NCI-H2081 (cell line): ENCODE measurements at places on chromosomes 3 and 15.

GRCh38 chr15:87707071-87707470 lies 549.5 kb downstream of the NTRK3 start:
- DNase-seq: no peak

GRCh38 chr3:88984832-88985231 lies 122.6 kb upstream of the EPHA3 start:
- DNase-seq: no peak

DNA sequence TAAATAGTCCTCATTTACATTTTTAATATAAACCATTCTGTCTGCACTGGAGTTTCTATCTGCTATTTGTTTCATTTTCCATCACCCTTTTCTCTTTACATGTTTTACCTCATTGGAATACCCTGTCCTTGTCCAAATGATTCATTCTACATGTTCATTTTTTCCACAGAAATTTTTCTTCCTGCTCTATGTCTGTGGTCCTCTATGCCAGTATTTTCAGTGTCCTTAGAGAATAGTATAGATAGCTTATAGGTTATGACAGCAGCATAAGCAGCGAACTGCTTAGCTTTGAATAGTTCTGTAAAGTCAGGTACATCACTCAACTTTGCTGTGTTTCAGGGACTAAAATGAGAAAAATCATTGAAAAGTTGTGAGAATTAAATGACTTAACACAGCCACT lies 742.3 kb upstream of the CBLB start:
- no peak for DNase-seq

DNA sequence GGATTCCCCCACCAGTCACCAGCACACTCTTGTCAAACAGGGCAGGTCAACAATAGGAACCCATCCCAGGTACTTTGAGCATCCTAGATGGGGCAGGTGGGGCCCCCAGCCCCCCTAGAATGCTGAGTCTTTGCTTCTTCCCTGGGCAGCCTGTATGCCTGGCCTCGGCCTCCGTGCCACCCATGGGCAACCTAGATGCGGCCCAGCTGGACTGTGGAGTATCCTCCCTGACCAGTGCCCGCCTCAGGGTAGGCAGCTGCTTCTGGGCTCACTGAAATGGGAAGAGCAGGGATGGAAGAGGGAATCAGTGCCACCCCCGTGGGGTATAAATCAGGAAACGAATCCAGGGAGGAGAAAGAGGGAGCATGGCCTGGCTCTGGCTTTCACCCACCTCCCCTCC lies 10.9 kb downstream of the DNAH1 start:
- no peak for DNase-seq

DNA sequence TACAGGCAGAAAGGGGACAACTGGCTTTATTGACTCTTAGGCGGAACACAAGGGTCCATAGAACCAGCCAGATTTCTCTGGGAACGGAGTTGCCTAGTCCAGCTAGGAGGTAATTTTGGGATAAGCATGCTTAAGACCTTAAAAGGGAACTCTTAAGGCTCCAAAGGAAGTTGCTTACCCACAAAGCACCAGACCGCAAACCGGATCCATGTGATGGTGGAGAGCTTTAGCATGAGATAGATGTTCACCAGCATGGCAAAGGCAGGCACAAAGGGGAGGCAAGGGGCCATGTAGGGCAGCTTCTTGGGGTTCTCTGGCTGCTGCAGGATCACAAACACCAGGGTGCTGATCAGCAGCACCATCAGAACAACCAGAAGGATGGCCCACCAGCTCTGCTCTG lies 61.4 kb downstream of the CLDN11 start:
- no peak for DNase-seq

DNA sequence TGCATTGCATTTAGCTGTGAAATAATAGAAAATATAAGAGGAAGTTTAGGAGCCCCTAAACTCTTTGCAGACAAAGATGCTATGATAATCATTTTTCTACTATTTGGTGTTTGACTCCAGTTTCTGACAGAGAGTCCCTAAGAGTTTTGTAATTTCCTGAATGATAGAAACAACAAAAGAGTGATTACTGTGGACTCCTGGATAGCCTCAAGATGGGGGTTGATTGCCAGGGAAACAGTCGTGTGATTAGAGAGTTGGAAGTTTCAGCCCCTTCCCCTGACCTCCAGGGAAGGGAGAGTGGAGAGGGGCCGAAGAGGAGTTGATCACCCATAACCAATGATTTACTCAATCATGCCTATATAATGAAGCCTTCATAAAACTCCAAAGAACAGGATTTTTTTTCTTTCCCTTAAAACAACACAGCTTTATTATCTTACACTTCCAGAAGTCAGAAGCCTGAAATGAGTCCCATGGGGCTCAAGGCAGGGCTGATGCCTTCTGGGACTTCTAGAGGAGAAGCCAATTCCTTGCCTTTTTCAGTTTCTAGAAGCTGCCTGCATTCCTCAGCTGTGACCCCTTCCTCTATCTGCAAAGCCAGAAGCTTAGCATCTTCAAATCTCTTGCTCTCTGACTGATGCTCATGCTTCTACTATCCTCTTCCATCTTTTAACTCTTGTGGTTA lies 292.3 kb upstream of the ZPLD1 start:
- DNase-seq: no peak

DNA sequence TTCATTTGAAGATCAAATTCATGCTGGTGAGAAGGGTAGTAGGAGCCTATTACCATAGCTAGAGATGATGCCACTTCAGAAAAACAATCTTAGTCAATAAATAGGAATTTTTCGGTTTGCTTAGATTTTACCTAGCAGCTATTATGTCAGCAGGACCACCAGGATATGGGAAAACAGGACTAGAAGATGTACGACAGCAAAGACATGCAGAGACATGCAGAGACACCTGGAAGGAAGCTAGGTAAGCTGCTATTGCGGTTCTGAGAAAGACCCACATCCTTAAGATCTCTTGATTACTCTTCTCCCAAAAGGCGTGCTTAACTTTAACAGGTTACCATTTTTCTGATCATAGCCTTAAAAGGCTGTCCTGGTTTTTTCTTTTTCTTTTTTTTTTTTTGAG lies 64.8 kb upstream of the THSD4 start:
- DNase-seq: no peak

DNA sequence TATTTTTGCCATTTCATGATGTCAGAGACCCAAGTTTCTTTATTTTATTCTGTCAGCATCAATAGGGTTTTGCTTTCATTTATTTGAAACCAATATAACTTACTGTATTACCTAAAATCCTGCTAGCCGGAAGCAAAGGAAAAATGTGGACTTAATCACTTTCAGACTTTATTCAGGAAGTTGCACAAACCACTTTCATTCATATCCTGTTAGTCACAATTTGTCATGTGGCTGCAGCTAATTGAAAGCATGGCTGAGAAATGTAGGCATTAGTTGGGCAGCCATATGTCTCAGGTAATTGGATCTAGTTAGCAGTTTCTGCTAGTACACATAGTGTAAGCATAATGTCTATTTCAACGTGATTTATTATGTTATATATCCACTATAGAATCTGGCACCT lies 462.3 kb upstream of the SGO1 start:
- DNase-seq: peak; percentile 2

GRCh38 chr3:105959851-105960250 lies 91.0 kb upstream of the CBLB start:
- DNase-seq: no peak

DNA sequence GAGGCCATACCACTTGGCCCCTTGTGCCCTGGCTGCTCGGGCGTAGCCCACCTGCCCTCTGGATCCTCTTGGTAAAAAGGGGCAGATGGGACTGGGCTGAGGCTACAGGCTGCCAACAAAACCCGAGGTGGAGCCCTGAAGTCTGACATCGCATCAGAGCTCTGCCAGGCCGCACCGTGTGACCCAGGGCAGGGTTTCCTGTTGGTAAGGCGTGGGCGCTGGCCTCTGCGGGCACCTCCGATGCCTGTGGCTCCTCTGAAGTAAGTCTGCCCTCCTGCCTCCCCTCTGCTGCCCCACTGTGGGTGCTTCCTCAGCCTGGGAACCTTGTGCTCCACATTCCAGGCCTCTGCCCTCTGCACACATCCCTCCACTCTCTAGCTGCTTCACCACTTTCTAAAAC lies 8.9 kb downstream of the CHDH start:
- no peak for DNase-seq

DNA sequence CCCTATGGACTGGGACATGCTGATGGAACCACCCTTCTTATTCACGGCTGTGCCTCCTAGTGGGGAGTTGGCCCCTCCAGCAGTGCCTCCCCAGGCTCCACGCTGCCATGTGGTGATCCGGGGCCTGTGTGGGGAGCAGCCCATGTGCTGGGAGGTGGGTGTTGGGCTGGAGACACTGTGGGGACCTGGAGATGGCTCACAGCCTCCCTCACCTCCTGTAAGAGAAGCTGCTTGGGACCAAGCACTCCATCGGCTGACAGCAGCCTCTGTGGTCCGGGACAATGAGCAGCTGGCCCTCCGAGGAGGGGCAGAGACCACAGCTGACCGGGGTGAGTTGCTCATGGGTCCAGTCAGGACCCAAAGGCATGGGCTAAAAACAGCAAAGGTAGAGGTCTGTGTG lies 9.1 kb downstream of the ALG3 start:
- DNase-seq: no peak

DNA sequence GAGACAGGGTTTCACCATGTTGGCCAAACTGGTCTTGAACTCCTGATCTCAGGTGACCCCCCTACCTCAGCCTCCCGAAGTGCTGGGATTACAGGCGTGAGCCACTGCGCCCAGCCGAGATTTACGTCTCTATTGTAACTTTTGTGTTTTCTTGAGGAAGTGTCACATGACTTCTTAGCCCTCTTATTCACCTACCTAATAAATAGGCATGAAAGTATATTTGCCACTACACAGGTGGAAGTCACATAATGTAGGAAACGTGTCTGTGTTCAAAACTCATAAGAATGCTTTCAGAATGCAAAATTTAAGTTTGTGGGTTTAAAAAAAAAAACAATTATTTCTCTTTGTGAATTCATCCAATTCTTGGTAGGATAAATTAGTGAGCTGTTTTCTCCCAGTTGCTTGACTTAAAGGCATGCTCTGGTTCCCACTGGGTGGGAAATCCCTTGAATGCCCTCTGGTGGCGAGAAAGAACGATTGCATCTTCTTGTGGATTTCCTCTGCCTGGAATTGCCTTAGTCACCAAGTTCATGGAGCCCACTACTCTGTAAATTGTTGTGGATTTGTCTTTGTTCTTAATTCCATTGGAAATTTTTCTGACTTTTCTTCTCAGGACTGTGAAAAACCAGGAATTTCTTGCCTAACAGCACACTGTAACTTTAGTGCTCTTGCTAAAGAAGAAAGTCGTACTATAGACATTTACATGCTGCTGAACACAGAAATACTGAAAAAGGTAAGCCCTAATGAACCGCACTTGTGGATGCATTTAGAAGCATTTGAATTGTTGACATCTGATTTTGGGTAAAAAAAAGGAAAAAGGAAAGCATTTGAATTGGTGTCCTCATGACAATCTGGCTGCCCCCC lies 82.2 kb upstream of the CTDSPL start:
- DNase-seq: peak; percentile 37

- DNase-seq: no peak
These were observed 11.4 kb downstream of the ZIC1 start for GRCh38 chr3:147420353-147421183.

DNA sequence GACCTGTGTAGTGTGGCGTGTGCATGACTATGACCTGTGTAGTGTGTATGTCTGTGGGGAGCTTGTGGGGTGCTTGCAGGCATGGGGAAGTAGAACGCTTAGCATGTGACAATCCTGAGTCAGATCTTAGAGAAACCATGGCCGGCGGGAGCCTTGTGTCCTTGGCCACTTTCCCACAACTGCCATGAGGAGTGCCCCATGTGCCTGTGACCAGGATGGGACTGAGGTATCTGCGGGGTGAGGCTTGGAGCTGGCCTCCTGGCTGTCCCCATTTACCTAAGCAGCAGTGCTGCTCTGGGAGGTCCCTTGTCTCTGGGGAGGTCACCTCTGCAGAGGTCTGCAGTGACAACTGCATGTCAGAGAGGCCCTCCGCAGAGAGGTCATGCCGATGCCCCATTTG lies 23.6 kb downstream of the TRPM1 start:
- no peak for DNase-seq

DNA sequence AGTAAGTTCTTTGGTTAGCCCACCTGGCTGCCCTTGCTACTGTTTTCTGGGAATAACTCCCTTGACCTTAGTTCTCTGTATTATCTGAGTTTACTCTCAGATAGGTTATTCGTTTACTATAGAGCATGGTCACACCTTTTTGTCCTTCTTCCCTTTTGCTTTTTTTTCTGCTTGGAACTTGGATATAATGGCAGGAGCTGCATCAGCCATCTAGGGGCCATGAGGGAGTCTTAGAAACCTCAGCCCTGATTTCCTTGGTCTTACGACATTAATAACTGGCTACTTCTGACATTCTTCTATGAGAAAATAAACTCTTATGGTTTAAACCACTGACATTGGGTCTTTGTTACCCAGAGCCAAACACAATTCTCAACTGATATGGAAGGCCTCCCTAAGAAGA lies 3.4 kb upstream of the SLC51B start:
- no peak for DNase-seq

DNA sequence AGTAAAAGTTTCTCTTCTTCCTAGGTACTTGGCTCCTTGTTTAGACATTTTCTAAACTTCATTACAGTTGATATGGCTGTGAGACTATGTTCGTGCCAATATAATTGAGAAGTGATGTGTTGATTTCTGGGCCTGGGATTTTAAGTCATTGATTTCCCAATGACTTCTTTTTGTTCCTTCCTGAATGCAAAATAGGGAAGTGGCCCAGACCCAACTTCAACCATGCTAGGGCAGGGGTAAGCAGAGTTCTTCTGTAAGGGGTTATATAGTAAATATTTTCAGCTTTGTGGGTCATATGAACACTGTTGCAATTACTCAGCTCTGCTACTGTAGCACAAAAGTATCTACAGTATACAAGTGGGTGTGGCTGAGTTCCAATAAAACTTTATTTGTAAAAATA lies 320.1 kb upstream of the WNT5A start:
- no peak for DNase-seq

DNA sequence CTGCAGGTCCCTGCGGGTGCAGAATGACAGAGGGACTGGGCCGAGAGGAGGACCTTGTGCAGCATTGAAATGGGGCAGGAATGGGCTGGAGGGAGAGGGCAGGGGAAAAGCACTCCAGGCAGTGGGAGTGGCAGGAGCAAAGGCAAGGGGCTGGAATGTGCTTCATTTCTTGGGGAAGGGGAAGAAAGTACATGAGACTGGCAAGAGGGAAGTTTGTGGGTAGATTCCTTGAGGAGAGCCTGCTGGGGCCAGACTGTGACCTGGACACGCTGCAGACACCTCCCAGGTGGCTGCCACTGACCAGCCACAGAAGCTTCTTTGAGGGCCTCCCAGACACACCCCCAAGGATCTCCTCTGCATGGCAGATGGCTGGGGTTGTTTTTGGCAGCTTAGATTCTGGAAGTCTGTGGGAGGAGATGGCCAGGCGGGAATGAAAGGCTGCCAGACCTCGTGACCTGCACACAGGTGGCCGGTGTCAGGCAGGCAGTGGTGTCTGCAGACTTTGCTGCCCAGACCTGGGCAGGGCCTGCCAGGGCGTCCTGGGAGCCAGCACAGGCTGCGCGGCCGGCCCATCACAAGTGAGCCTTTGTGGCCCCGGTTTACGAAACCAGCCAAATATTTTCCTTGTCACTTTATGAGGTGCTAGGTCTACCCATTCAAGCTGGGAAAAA lies 53.1 kb downstream of the SPSB4 start:
- no peak for DNase-seq

GRCh38 chr15:75725006-75725718 lies 12.5 kb upstream of the CSPG4 start:
- DNase-seq: no peak

GRCh38 chr3:33947272-33948195 lies 149.1 kb downstream of the PDCD6IP start:
- no peak for DNase-seq
